ENCODE measurements at places on chromosomes 2 and 18.

DNA sequence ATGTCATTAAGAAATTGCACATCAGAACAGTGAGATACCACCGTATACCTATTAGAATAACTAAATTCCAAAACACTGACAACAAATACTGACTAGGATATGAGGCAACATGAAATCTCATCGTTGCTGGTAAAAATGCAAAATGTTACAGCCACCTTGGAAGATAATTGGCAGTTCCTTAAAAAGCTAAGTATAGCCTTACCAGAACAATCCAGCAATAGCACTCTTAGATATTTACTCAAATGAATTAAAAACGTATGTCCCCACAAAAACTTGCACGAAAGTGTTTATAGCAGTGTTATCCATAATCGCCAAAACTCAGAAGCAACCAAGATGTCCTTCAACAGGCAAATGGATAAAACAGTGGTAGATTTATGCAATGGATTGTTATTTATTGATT lies 241.7 kb downstream of the EPHA4 start:
- DNase-seq: no peak

GRCh38 chr2:237616373-237616733 lies 11.0 kb upstream of the LRRFIP1 start:
- DNase-seq: no peak

- DNase-seq: no peak
Observed at GRCh38 chr2:172855588-172855987, 119.9 kb downstream of the RAPGEF4 start.

DNA sequence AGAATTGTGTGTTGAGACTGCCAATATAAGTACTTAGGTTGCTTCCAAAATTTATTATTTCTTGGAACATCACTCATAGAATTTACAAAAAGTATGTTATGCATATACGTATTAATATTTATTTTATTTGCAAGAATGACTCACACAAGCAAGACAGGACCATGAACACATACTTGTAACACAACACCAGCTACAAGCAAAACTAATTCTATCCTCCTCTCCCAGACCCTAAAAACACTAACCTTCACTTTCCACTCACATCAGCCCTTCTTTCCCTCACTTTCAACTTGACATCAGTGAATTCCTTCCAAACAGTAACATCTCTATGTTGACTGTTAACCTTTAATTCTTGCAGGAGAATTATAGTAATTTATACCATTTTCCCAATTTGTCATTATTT lies 24.3 kb downstream of the OSBPL1A start:
- DNase-seq: no peak

- DNase-seq: peak; percentile 6
Observed at GRCh38 chr2:28082131-28082530, 191.6 kb downstream of the BABAM2 start.

DNA sequence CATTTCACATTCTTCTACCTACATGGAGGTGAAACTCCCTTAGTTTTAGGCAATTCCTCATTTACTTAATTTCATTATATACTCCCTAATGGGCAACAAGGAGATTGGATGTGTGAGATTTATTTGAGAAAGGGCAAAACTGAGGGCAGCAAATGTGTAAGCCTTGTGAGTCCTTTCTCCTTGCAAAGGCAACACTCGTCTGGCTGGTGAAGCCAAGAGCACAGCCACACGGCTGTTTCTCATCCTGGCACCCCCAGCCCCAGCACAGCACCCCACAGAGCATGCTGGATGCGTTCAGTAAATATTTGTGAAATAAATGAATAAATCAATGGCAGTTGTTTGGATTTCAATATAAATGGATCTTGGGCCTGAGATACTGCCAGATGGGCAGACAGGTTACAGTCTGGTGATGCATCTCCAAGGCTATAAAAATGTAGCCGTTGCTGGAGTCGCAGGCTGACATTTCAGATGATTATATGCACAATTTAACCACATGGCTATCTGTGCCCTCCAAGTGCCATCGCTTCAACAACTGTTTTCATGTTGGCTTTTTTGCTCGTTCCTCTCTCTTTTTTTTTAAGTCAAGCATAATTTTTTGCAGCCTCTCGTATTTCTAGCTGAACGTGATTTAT lies 154.1 kb upstream of the REV1 start:
- no peak for DNase-seq

DNA sequence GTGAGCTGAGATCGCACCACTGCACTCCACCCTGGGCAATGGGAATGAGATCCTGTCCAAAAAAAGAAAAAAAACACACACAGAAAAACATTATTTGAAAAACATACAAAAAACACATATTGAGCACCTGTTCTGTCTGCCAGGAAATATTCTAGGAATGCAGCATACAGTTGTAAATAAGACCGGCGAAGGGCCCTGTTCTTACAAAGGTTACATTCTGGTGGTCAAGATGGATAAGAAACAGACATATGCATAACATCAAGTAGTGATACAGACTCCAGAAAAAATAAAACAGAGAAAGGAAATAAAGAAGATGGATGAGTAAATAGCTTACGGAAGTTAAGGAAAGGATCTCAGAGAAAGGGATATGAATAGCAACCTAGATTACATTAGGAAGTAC lies 159.8 kb downstream of the GALNT3 start:
- no peak for DNase-seq

GRCh38 chr2:234211797-234212196 lies 161.3 kb downstream of the SPP2 start:
- DNase-seq: no peak

GRCh38 chr18:54192415-54192814 lies 32.1 kb downstream of the MBD2 start:
- no peak for DNase-seq

GRCh38 chr2:229715895-229716507 lies 1.6 kb upstream of the DNER start:
- DNase-seq: no peak

DNA sequence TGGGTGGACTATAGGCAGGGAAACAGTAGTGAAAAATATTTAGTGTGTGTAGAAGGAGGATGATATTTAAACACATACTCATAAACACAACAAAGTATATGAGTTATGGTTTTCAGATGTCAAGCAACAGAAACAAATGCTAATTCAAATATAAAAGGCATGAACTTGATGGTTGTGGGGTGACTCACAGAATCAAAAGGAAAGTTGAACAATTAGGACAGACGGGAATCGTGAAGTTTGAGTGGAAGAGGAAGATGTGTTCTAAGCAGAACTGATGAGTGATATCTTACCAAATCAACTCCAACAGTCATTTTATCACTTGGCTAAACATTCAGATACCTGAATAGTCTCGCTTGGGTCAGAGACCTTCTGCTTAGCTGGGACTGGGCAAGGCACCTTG lies 53.6 kb upstream of the ITGA6 start:
- DNase-seq: no peak

DNA sequence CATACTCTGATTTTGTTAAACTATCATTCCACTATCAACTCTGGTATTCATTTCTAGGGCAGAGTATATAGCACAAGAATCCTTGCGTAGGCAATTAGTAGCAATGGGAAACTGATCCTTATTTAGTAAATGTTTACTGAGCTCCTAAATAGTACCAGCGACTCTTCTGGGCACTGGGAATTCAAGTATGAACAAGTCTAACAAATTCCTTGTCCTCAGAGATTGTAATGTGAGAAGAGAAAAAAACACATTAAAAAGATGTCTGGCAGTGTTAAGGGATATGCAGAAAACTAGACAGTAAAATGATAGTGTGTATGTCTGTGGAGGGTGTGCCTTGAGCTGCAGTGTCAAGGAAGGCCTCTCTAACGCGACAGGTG lies 721 bp downstream of the METTL5 start:
- no peak for DNase-seq

DNA sequence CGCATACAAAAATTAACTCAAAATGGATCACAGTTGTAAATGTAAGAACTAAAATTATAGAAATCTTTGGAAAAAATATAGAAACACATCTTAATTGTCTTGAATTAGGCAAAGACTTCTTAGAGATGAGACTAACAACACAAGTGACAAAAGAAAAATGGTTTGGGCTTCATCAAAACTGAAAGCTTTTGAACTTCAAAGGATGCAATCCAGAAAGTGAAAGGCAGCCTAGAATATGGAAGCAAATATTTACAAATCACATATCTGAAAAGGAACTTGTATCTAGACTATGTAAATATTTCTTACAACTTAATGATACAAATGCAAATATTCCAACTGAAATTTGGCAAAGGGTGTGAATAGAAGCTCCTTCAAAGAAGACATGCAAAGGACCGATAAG lies 582.8 kb upstream of the ZEB2 start:
- DNase-seq: no peak

- no peak for DNase-seq
Observed at GRCh38 chr18:41993151-41993550, 38.1 kb downstream of the PIK3C3 start.

GRCh38 chr18:62625019-62625418 lies 90.3 kb upstream of the PHLPP1 start:
- no peak for DNase-seq

DNA sequence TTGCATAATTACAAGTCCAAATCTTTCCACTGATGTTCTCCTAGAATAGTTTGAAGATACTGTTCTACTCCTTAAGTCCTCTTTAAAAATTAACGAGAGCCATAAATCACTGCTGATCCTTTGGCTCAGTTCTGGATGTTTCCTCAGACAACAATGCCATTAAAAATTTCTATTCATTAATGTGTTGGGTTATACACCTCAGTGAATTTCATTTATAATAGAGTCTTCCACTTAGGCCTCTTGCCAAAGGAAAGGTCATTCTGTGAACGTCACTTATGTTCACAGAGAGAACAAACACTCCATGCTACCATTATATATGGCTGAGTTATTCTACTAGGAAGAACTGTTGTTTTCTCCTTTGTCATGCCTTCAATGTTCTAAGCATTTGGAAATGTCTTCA lies 1472.3 kb upstream of the CELF4 start:
- no peak for DNase-seq

GRCh38 chr2:1769703-1770422 lies 25.5 kb upstream of the PXDN start:
- no peak for DNase-seq

GRCh38 chr18:23635283-23636070 lies 27.2 kb downstream of the ANKRD29 start:
- no peak for DNase-seq

DNA sequence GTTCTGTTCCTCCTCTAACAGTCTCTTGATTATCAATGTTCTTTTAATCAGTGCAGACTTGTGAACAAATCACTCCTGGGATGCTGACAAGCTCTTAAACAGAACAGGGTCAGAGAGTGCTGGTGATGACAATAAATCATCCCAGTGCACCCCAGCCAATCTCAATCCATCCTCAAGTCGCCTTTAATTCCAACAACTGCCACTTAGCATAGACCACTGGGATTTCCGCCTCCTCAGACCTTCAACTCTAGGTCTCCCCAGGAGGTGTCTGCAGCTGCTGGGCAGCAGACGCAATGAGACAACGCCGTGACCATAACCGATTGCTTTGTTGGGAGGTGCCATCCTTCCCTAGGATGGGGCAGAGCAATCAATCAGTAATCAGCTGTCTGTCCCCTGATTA lies 184.2 kb upstream of the ACAA2 start:
- no peak for DNase-seq

All from central memory CD4-positive, alpha-beta T cell (primary cell).